ENCODE measurements at places on chromosomes 11 and 22.

DNA sequence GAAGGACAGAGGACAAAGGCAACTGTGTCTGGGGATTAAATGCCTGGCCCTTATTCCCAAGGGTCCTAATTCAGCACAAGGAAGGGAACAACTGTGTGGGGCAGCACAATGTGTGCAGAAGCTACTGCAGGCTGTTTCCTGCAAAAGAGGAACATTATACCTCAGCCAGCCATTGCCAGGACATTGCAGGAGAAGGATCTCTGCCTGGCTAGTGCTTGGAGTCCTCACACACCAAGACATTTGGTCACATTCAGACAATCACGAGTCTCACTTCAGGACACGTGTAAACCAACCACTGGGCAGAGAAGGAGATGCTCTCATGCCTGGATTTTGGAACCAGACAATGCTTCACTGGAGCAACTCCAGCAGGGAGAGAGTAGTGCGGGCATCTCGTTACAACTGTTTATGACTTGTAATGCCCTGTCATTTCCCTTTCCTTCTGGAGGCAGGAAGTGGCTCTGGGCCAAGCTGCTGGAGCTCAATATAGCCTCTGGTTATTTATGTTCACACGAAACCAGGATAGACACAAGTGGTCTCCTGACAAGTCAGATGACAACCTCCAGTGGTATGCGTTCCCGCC, 23.9 kb upstream of the ZC3H12C start:
- DNase-seq = peak; percentile 86

DNA sequence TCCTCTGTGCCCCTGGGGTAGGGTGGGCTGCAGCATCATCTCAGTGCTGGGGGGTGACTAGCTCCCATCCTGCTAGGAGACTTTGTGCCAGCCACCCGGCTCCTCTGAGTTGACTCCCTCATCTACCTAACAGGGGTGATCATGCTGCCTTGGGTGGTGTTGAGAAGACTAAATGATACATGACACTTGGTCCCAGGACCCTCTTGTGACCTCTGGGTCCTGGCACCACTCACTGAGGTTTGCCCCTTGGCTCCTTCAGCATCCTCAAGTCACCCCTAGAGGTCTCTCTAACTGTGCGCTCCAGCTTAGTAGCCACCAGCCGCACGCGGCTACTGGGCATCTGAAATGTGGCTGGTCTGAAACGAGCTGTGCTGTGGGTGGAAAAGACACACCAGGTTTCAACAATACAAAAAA, 72.1 kb downstream of the LRRC32 start:
- peak; percentile 40 for DNase-seq

- no peak for DNase-seq
These were observed 11.6 kb downstream of the MMP3 start for GRCh38 chr11:102831489-102832440.

GRCh38 chr11:87125257-87125656, 87.5 kb downstream of the TMEM135 start:
- DNase-seq = no peak

DNA sequence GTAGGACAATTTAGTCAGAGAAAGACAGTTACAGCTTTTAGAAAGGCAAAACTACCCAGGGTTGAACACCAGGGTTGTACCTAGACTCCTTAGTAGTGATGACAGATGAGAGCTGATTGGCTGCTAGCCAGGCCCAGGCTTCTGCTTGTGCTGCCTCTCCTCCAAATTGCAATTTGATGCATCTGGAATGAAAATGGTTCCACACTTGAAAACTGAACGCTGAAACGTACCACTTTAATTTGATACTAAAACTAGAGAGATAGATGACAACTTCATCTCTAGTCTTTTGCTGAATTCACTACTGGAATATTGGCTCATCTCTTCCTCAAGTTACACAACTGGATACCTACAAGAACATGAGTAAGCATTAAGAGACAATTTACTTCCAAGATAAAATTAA, 19.2 kb upstream of the FNBP4 start:
- DNase-seq = no peak

DNA sequence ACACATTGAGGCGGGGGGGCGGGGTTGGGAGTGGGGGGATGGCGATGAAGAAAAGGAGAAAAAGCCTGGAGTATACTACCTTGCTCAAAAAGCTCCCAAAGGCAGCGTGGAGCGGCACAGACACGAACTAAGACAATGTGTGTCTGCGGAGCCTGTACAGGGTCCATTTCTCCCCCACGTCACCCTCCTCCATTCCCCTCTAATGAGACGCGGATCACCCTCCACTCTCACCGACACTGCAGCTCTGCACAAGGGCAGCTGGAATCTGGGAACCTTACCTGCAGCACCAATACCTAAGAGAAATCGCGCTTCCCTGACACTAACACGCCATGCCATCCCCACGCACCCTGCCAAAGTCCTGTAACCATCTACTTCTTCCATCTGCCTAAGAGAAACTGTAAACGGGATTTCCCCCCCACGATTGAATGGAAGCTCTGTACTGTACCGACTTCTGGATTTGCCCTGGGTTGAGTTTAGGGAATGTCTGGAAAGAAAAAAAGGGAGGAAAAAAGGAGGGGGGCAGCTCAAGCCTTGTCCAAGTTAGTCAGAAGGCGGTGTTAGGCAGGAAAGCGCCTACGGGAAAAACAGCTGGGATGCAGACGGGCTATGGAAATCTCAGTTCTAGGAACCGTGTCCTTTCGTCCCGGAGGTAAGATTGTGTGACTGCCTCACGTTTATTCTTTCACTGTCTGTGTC, 125.7 kb upstream of the C11orf58 start:
- no peak for DNase-seq

- no peak for DNase-seq
These were observed 59.0 kb downstream of the PPP2R1B start for GRCh38 chr11:111707039-111707690.

DNA sequence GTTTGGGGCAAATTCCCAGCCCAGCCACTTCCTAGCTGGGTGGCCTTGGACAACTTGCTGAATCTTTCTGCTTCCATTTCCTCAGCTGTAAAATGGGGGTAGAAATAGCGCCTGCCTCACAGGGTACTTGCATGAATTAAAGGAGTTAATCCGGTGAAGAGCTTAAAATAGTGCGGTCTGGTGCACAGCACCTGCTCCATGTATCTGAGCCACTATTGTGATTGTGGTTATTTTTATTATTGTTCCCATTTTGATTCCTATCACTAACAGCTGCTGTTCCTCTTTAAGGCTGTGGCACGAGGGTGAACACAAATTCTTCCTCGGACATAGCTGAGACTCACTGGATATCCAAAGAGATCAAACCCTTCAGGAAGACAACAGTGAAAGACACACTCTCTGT, 46.9 kb upstream of the TP53I11 start:
- DNase-seq = no peak

GRCh38 chr11:28581286-28582242, 473.4 kb downstream of the METTL15 start:
- DNase-seq = no peak

DNA sequence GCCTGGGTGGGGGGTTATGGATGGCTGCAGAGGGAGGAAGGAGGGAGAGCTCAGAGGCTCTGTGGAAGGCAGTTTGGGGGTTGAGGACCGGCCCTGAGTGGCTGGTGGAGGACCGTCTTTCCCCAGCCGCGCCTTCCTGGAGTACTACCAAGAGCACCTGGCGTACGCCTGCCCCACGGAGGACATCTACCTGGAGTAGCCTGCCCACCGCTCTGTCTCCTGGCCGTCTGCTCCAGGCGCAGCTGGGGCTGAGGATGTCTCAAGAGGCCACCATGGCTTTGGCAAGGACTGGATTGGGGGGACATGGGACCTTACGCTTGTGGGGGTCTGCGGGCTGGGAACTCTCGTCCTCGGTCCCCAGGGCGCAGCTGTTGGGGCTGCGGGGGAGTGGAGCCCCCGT, 10.0 kb downstream of the MAPK8IP2 start:
- no peak for DNase-seq

DNA sequence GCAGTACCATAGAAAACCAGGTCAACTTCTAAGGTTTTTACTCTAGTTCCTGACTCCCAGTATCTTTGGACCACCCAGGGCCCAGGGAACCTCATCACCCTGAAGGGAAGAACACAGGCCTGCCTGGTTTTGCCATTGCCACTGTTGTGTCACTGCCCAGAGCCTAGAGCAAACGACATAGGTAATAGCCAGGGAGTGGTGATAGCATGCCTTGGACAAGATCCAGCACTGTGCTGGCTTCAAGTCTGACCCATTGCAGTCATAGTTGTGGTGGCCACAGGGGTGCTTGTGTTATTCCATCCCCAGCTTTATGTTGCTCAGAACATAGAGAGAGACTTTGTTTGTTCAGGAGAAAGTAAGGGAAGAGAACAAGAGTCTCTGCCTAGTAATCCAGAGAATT, 2310.2 kb downstream of the LRRC4C start:
- no peak for DNase-seq

GRCh38 chr22:17371448-17371847, 2.2 kb downstream of the CECR2 start:
- DNase-seq = no peak

GRCh38 chr11:353179-353873, 16.0 kb upstream of the B4GALNT4 start:
- DNase-seq = no peak

Data from KG1 (cell line).